Activated CD4-positive, alpha-beta T cell treated with anti-CD3 and anti-CD28 coated beads, Interleukin-2, amount 50 U/mL, for 16 hours (primary cell): ENCODE measurements at places on chromosomes 12 and 14.

- DNase-seq: no peak
Observed at GRCh38 chr14:44372807-44373489, 134.1 kb downstream of the FSCB start.

GRCh38 chr12:32603858-32604257, 75.2 kb upstream of the DNM1L start:
- peak; percentile 89 for DNase-seq

DNA sequence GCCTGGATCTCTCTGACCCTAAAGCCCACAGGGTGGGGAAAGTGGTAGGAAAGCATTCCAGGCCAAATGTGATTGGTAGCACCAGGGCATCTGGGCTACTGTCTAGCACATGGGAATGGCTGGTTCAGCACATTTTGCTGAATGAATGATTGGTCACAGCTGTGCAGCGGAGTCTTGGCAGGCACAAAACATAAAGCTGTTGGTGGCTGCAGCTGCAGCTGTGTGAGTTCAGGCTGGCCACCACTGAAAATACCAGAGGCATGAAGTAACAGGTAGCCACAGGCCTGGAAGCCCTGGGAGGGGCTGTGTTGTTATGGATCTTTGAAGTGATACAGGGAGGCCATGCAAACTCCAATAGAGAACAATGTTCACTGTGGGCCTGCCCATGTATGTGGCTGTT, 72.7 kb downstream of the MYRFL start:
- DNase-seq: no peak

DNA sequence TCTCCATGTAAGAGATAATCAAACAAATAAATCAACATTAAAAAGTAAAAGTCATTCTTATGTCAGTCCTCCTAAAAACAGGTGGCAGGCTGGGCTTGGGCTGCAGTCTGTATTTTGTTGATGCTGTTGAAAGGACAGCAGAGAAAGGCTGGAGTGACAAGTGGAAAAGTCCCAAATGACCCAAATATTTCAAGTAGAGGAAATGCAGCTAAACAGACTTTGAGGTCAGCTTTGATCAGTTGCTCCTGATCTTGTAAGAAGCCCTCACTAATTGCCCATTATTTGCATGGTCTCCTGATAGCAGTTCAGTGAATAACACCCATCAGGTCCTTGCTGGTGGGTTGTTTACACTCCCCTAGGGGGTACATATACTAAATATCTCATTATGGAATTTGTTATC, 24.9 kb downstream of the TBX3 start:
- DNase-seq: no peak

DNA sequence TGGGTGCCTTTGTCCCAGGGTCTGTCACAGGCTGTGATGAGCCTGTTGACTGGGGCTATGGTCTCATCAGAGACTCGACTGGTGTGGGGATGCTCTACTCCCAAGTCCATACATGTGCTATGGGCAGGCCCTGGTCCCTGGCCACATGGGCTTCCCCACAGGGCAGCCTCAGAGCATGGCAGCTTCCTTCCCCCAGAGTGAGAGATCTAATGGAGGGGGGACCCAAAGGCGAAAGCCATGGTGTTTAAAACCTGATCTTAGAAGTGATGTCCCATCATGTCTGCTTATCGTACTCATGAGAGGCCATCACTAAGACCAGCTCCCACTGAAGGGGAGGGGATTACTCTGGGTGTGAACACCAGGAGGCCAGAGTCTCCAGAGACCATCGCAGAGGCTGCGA, 279.0 kb upstream of the RTL1 start:
- DNase-seq: no peak

- no peak for DNase-seq
Observed at GRCh38 chr12:11810206-11810545, 160.7 kb downstream of the ETV6 start.

- DNase-seq: no peak
Observed at GRCh38 chr12:125744201-125744600, 679.0 kb downstream of the AACS start.

DNA sequence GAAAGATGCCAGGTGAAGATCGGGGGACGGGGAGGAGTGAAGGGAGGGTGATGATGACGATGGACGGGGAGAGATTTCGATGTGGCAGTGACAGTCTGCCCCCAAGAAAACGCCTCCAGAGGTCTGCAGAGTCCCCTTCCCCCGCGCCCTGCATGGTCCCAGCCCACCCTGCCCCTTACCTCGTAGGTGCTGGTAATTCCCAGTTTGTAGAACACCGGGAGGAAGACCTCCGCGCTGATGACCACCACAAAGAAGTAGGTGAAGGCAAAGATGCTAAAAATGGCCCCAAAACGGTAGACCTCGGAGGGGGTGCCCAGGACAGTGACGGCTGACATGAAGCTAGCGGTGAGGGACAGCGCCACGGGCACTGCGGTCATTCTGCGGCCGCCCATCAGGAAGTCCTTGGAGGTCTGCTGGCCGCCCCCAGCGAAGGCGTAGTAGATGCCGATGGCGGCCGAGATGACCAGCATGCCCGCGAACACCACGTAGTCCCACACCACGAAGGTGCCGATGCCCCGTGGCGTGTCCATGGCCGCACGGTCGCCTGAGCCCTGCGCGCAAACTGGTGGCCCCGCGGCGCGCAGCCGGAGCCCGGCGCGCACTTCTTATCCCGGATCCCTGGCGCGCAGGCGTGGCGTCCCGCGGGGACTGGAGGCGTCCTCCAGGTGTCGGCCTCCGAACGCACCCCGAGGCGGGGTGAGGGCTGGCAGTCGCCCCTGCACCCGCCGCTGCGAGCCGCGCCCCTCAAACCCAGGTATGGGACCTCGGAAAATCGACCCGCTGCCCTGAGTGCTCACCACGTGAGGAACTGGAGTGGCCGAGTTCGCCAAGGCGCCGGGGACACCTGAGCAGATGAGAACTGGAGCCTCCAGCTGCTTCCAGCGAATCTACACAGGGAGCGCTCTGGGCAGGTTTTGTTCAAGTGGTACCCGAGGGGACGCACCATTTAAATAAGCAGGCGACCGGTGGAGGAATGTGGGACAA, at the start of gene SLC5A8:
TSS of gene SLC5A8 (minus strand) at position 920 of the 984 bp plus-strand sequence. CDS start at position 530, 390 bp downstream.
- no peak for DNase-seq

DNA sequence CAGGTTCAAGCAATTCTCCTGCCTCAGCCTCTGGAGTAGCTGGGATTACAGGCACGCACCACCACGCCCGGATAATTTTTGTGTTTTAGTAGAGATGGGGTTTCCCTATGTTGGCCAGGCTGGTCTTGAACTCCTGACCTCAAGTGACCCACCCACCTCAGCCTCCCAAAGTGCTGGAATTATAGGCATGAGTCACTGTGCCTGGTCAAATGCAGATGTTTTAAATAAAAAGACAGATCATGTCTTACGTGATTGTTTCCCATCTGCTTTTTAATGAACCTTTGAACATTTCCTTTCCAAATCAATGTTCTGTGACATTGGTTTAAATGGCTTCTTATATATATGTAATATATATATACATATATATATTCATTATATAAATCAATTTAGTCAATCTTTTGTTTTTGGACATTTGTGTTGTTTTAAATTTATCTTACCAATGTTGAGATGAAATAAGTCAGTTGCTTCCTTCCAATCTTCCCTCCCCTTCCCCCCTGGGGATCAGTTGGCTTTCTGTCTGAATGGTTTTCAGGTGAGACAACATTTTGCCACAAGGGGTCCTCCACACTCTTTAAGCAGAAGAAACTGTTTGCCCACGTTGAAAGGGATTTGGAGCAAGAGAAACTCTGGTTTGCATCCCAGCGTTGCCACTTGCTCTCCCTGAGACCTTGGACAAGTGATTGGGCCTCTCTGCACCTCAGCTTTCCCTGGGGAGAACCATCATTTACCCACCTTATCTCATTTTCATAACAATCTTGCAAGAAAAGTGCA, 47.6 kb upstream of the RBM19 start:
- DNase-seq: peak; percentile 2

- peak; percentile 97 for DNase-seq
Observed at GRCh38 chr12:57229634-57230380, at the start of gene SHMT2. TSS of gene SHMT2 (plus strand) at chr12:57229711. CDS start at chr12:57229779, 68 bp downstream.
